Nucleus accumbens (tissue), 56 donors: ENCODE measurements at places on chromosomes 6 and 20.

DNA sequence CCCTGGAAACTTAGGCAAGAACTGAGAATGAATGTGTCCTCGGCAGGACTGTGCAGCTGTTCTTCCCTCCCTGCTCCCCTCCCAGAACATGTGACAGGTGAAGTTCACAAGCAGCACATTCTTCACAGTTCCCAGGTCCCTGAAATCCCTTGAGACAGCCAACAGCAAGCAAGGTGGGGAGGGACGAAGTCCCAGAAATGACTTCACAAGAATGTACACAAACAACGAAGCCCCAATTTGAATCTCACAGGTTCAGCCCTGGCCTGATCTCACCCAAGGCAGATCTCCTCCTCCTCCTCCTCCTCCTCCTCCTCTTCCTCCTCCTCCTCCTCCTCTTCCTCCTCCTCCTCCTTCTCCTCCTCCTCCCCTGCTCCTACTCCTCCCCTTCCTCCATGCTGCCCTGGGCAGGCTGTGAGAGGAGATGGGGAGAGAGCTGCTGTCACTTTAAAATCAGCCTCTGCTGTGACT, 32.4 kb downstream of the WRNIP1 start:
- DNase-seq: no peak

DNA sequence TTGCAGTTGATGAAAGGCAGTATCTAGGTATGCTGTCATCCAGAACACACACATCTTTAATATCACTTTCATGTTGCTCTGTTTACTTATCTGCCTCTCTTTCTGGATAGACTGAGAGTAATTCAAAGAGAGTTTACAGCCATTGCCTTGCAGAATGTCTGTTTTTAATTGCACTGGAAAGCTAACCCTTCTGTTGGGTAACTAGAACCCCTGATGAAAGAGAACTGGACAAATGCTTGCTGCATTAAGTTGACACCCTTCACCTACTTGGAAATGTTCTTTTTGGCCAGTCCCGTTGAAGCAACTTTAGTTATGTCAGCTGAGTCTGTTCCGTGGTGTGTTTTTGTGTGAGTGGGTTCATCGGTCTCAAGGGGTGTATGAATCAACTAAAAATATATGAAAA, 383.8 kb upstream of the CITED2 start:
- DNase-seq: no peak

- no peak for DNase-seq
Observed at GRCh38 chr6:16229700-16230099, 8.7 kb upstream of the GMPR start.

- no peak for DNase-seq
Observed at GRCh38 chr20:59676126-59676850, 71.9 kb downstream of the PHACTR3 start.
